ENCODE measurements at places on chromosomes 7 and 10.
A peak's percentile ranks its signal among the peaks of the same experiment; 100 is the strongest.

DNA sequence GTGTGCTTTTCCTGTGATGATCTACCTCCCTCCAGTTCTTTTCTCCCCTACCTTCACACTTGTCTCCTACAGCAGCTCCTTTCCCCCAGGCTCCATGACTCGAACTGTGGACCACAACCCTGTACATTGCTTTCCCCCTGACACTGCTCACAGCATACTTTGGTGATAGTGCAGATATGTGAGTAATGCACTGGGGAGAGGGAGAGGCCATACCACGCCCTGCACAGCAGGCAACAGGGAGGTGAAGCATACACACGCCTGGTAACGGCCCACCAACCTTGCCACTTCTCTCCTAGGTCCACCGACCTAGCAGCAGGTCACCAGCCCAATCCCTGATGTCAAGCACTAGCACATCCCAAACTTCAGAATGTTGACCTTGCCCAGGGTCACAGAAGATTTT lies 238.2 kb downstream of the GRID1 start:
- no peak for DNase-seq

- no peak for DNase-seq
These were observed 7.1 kb downstream of the CAMK2B start for GRCh38 chr7:44318332-44318731.

- DNase-seq, result no peak
These were observed 47.4 kb downstream of the CH25H start for GRCh38 chr10:89159761-89160160.

- DNase-seq, result no peak
These were observed 177.9 kb downstream of the CHN2 start for GRCh38 chr7:29372351-29373090.

- peak; percentile 62 for DNase-seq
These were observed 31.6 kb upstream of the LYZL1 start for GRCh38 chr10:29257106-29257783.

- peak; percentile 62 for DNase-seq
These were observed 559 bp downstream of the TRA2A start for GRCh38 chr7:23531050-23531793.

- DNase-seq, result no peak
These were observed 796 bp downstream of the FBXL15 start for GRCh38 chr10:102421507-102421756.

DNA sequence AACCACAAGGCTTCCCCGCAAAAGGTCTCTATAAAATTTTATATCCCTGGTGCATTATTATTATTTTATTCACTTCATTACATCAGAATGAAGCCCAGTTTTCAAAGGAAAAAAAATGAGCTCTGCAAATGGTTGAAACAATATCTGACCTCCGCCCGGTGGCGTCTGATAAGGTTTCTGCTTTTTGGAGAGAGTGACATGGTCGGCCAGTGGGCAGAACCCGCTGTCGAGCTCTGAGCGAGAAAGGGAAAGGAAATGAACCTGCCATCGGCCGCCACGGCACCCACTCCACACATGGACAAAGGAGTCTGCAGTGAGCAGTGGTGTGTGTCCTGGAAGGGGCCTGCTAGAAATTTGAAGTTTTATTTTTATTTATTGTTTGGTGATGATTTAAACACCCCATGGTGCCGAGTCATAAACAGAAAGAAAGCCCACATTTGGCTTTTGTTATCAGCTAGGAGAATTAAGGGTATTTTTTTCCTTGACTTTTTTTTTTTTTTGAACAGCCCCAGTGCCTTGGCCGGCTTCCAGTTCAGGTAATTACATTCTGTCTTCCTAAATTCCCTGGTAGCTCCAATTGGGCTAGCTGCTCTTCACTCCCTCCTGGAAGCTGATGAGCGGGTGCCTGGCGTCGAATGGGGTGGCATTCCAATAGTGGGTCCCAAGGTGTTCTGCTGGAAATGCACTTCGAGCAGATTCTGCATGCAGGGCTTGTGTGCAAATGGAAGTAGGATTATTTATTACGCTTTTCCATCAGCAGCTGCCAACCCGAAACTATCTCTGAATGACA lies 149.4 kb upstream of the MKI67 start:
- peak; percentile 9 for DNase-seq

DNA sequence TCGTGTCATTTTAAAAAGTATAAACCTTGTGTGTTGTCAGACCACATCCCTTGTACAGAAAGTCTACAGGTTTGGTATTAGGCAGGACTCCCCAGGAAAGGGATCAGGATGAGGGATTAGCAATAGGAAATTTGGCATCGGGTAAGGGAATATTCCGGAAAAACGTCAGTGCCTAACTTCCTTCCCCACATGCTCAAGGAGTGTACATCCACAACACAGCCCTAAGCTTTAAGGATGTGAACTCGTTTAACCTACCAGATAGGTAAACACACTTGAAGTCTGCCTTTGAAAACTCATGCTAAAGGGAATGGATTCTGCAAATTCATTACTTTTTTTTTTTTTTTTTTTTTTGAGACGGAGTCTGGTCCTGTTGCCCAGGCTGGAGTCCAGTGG lies 194.9 kb downstream of the SKIDA1 start:
- DNase-seq, result no peak

DNA sequence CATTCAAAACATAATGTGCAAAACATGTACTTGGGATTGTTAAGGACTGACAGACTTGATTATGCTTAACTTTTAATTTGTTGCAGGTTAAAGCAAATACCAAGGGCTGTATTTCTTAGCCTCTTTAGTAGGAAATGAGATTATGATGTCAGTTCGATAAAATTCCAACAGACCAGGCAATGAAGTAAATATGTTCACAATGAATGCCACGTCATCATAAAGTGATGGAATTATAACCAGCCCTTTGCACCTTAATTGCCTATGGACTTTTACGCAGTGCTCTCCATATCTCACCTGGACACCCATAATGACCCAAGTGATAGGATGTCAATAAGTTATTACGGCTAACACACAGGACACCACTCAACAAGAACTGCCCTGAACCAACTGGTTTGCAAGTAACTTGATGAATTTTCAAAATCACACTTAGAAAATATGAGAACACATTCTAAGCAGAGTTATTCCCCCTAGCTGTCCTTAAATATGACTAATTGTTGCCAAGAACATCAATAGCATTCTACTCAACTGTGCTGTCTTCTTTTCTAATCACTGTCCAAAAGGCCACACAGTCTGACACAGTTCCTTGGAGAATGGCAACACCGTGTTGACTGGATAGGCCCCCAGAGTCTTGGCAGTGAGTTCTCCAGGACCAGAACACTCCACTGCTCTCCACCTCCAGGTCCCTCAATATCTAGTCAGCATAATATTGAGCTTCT lies 115.0 kb downstream of the CHCHD3 start:
- DNase-seq, result no peak

DNA sequence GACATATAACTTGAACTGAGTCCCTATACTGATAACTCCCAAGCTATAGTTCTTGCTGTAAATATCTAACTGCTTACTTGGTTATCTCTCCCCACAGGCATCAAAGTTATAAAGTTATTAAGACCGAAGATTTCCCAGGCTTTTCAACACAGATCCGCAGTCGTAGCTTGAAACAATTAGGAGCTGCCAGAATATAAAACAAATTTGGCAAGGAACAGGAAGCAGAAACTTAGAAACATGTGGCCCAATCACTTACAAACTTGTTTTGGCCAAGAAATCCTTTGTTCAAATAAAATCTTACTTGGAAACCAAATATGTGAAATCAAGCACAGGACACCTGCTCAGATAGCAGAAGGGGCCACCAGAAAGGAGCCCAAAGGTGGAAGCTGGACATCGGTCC lies 9.0 kb downstream of the SLC16A12 start:
- no peak for DNase-seq

GRCh38 chr7:123075838-123076467 lies 80.5 kb upstream of the TAS2R16 start:
- no peak for DNase-seq

DNA sequence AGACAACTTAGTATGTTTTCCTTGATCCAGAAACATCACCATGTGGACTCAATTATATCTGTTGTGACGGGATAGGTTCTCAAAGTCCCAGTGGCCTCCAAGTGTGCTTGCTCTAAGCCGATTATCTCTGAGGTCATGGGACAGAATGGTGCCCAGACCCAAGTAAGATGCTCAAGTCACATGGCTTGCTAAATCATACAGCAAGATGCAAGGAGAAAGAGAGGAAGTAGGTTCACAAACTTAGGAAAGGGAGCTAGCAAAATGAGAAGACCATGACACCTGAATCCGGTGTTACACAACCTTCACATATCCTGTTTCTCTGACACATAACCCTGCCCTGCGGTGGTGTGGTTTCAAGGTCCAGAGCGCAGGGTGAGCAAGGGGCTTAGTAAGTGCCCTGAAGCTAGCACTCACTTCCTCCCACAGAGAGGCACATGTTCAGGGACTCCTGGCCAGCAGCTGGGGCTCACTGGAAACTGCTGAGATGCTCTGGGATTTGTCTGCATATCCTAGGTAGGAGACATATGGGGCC lies 590.9 kb upstream of the ANKRD30A start:
- peak; percentile 54 for DNase-seq

- no peak for DNase-seq
These were observed 49.9 kb downstream of the C10orf67 start for GRCh38 chr10:23294638-23295247.

- no peak for DNase-seq
These were observed 27.4 kb upstream of the LOXL4 start for GRCh38 chr10:98295401-98295811.

DNA sequence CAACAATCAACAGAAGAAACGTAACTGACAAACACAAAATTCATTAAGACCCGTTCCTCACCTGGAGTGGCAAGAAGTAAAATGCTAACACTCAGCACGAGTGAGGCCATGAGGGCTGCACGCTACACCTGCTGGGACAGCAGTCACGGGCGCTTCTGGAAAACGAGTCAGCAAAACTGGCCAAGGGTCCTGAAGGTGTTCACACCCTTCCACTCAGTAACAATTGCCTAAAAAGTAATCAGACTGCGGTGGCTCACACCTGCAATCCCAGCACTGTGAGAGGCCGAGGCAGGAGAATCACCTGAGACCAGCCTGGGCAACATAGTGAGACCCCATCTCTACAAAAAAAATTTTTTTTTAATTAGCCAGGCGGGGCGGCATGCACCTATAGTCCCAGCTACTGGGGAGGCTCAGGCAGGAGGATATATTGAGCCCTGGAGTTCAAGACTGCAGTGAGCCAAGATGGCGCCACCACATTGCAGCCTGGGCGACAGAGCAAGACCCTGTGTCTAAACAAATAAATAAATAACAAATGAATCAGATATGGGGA lies 199.1 kb downstream of the MAD1L1 start:
- DNase-seq, result no peak

- no peak for DNase-seq
These were observed 460.8 kb downstream of the NRG3 start for GRCh38 chr10:82335831-82336230.

DNA sequence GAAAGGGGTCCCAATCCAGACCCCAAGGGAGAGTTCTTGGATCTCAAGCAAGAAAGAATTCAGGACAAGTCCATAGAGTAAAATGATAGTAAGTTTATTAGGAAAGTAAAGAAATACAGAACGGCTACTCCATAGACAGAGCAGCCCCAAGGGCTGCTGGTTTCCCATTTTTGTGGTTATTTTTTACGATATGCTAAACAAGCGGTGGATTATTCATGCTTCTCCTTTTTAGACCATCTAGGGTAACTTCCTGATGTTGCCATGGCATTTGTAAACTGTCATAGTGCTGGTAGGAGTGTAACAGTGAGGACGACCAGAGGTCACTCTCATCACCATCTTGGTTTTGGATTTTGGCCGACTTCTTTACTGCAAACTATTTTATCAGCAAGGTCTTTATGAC lies 1033.4 kb downstream of the SORCS3 start:
- DNase-seq, result no peak

DNA sequence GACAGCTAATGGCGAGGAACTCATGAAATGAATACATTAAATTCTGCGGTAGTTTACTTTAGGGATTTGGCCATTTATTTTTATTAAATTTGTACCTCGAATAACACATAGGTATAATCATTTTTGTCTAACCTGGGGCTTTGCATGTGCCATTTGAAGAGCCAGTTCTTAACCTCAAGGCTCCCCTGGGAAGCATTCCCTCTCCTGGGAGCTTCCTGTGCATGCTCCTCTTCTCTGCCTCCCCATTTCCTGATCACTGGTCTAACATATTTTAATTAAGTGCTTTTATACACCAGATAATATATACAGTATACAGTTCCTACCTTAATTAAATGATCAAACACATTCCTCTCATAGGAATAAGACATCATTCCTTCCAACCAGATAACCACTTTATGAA lies 183.9 kb upstream of the FZD1 start:
- DNase-seq, result no peak

- no peak for DNase-seq
These were observed 65.9 kb downstream of the PRKCQ start for GRCh38 chr10:6514180-6514579.

DNA sequence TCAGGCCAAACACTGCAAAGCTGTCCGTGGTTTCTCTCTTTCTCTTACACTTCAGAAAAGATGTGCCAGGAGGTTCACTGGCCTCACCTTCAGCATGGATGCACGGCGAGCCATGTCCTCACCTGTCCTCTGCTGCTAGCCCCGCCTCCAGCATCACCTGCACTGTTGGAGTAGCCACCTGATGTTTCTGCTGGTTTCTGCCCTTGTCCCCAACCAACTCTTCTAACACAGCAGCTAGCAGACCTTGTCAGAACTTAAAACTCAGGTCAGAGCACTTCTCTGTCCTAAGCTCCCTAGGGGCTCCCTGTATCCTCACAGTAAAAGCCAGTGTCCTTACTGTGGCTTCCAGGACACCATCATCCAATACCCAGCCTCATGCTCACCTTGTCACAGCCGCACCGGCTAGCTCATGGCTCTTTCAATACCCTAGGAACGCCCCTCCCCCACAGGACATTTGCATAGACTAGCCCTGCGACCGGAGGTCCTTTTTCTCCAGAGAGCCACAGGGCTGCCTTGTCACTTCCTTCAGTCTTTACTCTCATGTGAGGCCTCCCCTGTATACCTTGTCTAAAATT lies 15.2 kb downstream of the PALD1 start:
- DNase-seq, result no peak

DNA sequence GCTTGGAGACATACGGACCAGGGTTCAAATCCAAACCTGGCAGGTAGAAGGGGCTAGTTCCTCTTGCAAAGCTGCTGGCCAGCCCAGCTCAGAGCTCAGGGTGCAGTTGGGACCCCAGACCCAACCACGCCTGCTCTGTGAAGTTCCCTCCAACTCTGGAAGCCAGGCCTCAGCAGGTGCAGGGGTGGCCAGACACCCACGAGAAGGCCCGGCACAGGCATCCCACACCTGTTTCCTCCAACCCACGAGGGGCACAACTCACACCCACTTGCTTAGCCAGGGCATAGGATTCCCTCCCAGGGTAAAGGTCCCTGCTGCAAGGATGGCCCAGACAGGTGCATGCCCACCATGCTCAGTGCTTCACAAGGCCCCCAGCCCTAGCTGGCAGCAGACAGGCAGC lies 262.4 kb downstream of the GRID1 start:
- DNase-seq, result no peak

DNA sequence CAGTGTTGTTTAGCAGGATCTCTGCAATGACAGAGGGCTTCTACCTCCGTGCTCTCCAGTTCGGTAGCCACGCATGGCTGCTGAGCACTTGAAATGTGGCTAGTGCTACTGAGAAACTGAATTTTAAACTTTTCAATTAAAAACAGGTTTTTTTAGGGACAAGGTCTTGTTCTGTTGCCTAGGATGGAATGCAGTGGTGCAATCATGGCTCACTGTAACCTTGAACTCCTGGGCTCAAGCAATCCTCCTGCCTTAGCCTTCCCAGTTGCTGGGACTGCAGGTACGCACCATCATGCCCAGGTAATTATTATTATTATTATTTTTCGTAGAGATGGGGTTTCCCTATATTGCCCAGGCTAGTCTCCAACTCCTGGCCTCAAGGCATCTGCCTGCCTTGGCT lies 13.4 kb upstream of the SFRP5 start:
- no peak for DNase-seq

- no peak for DNase-seq
These were observed 76.9 kb downstream of the LRRC4 start for GRCh38 chr7:127954357-127954748.

Data from urothelium cell line (cell line).